NCI-H1417 treated with DMSO at 0.1 percent for 48 hours (cell line): ENCODE measurements at places on chromosomes 5 and 9.

DNA sequence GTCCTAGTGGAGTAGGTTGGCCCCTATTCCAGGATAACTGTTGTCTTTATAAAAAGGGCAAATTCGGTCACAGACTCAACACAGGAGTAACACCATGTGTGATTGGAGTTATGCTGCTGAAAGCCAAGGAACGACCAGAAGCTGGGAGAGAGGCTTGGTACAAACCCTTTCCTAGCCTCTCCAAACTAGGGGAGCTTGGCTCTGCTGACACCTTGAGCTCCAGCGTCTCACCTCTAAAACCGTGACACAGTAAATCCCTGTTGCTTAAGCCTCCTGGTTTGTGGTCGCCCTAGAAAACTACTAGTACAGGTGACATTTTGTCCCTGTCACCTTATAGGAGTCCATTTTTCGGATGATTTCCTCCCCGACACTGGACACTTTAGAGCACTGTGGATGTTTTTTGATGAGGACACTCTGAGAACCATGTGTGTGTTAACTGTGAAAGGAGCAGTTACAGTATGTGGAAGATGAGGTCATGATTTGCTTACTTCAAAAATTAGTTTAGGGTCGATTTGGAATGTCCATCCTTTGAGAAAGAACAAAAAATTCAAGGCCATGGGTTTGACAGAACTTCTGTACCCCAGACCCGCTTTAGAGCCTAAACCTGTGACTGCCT lies 167.0 kb downstream of the PDZD2 start:
- DNase-seq = no peak

GRCh38 chr9:107906074-107906473 lies 416.5 kb upstream of the KLF4 start:
- DNase-seq = no peak

DNA sequence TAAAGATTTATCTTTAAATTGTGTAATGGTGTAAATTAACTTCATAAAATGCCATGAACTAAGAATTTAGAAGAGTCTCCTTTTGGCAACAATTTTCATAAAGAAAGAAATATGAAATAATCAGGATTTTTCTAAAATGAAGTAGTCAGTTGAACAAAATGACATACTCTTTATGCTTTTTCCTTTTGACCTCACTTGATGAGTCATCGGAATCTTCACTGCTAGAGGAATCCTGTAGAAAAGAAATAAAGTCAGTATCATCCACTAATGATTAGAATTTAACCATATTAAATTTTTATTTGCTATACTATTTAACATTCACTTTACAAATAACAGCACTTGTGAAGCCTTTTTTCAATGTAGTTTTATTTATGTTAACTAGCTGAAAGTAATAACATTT lies 26.1 kb downstream of the CHD1 start:
- no peak for DNase-seq

GRCh38 chr5:20029266-20029665 lies 41.3 kb upstream of the CDH18 start:
- DNase-seq = no peak
